ENCODE measurements at places on chromosomes 2 and 18.

DNA sequence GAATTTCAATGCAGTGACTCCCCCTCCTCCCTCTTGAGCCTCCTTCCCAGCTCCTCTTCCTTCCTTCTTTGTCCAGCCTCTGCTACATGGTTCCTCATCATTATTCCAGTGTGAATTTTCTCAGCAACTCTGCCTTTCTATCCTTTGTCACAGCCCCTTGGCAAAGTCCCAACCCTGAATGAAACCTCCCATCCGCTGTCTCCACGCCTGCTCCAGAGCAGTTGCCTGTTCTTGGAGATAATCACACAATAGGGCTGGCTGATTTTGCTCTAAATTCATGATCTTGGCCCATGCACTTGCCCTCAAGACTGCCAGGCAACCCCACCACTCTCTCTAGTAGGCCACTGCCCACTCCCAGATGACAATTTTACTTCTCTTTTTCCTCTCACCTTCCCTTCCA, 61.4 kb downstream of the BCL2L11 start:
- no peak for DNase-seq

DNA sequence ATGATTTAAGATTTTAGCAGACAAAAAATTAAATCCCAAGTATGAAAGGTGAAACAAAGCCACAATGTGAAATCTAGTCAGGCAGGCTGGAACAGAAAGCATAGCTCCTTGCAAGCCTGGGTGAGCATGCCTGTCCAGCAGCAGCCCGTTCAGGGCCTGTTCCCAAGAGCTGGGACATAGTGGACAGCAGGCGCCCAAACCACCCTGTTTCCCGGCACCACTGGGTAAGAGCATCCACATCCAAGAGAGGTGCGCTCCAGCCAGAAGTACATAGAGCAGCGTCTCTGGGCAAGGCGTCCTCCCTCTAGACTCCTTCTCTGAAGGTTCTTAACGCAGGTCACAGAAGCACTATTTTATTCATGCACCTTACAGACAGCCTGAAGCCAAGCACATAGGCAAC, 80.8 kb downstream of the DNER start:
- DNase-seq = no peak

DNA sequence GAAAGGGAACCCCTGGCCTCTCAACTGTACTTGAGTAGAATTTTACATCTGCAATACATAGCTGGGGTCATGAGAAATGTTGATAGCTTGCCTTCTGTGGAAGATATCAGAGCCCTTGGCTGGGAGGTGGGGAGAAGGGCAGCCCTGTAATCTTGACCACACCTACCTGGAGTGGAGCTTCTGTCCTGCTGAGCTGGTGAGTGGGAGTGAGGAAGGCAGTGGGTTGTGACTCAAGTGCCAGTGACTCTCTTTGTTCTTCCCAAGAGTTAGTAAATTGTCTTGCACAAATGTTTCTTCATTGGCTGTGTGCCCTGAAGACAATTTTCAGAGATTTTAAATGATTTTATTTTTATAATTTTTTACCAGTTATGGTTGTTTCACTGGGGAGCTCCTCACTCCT, 277.3 kb downstream of the MBD5 start:
- DNase-seq = no peak

GRCh38 chr2:70938586-70938950, 2.9 kb downstream of the ATP6V1B1 start:
- DNase-seq = no peak

DNA sequence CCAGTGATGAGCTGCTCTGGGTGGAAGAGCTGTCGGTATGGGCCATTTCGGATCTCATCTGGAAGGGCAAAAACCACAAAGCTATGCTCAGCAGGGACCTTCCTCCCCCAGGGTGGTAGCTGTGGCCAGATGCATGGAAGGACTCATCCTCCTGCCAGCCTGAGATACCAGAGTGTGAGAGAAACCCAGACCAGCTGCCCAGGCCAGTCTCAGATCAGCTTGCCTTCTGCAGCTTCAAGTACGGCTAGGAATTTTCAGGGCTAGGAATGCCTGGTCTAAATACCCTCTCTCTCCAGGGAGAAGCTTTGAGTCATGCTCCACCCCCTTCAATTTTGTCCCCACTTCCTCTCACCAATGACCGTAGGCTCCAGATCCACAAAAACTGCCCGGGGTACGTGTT, 1.4 kb upstream of the TUBA4B start:
- no peak for DNase-seq

- DNase-seq = no peak
Observed at GRCh38 chr18:6039055-6039454, 143.7 kb upstream of the TMEM200C start.

DNA sequence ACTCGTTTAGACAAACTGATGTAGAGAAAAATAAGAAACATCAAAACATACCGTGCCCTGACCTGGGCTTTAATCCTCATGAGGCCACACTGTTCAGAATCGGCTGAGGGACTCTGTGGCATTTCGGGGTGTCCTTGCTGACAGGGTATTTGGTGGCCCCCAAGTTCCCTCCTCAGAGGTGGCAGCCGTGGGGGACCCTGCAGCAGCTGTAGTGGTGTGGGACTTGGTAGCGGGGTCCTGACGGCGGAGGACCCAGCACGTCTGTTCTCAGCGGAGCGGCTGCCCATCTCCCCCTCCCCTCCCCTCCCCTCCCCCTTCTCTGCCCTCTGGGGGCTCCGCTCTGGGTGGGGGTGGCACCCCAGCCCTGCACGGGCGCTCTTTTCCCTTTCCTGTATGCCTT, 18.4 kb downstream of the KCNG2 start:
- no peak for DNase-seq

- DNase-seq = no peak
Observed at GRCh38 chr2:25831746-25832449, 46.4 kb downstream of the ASXL2 start.

GRCh38 chr2:233800208-233800607, 22.1 kb downstream of the MROH2A start:
- no peak for DNase-seq
